ENCODE measurements at places on chromosomes 16 and 17.
A peak's percentile ranks its signal among the peaks of the same experiment; 100 is the strongest.

DNA sequence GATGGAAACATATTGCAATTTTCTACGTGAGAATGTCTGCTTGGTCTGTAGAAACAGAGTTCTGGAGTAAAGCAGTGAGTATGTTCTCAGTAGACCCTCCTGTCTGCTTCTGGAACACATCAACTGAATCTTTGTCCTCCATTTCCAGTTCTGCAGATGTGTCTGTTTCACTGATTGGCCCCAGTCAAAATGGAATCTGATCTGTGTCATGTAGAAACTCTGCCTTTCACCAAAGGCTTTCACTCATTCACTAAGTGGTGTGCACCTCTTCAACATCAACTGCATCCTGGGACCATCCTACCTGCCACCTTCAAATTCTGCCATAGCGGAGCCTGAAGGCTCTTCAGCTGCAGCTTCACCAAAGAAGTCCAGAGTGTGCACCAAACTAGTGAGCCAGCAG, 2.8 kb upstream of the ZNF267 start:
- no peak for DNase-seq

DNA sequence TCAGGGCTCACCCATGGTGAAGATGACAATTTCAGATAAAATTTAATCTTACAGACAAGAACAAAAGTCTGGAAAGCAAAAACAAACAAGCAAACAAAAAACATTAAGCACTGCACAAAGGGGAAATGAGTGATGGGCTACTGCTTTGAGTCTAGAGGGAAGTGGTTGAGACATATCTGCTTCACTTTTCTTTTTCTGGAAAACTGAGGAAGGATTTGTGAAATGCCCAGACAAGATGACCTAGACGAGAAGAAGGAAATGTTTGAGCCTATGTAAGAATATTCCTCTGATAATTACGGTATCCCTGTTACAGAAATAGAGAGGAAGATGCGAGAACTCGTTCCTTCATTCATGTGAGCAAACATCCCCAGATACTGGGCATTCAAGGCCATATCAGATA, 11.5 kb upstream of the HYDIN start:
- DNase-seq = no peak

GRCh38 chr17:76354317-76354729, 607 bp upstream of the PRPSAP1 start:
- no peak for DNase-seq

GRCh38 chr16:1048442-1049112, 24.0 kb upstream of the SSTR5 start:
- peak; percentile 50 for DNase-seq

GRCh38 chr16:27695161-27695560, 145.2 kb downstream of the KATNIP start:
- DNase-seq = no peak

DNA sequence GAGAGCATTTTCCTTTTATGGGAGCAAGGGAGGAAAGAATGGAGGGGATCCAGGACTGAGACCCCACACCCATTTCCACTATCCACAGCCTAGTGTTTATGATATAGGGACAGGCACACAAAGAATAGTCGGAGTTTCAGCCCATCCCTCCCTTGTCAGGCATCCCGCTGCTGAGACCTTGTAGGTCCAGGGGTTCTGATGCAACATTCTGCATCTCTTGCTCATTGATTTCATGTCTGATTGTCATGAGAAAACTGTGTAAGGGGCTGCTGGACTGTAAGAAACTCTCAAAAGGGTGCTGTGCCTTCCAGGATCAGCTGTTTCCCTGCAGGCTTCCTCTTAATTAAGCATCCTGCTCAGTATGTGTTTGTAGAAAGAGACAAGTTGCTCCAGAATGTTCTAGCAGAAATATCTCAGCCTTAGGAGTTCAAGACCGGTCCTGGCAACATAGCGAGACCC, 5.3 kb upstream of the POLR3E start:
- no peak for DNase-seq

DNA sequence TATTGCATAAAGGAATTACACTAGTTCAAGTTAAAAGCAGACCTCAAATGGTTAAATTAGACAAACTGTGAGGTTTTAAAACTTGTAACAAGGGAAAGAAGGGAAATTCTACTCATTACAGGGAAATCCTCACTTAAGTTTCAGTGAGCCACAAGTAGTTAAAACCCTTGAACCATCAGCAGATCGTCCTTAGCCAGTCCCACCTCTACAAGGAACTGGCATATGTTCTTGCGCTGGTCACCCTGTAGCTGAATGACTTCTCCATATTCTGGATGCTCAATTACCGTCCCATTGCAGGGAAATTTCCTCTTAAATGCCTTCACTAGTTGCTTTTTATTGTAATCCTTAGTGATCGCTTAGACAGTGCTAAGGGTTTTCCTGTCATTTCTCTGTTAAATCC, 5.5 kb downstream of the PRSS21 start:
- DNase-seq = no peak

- DNase-seq = no peak
Observed at GRCh38 chr17:74950207-74950606, 14.5 kb downstream of the OTOP3 start.

DNA sequence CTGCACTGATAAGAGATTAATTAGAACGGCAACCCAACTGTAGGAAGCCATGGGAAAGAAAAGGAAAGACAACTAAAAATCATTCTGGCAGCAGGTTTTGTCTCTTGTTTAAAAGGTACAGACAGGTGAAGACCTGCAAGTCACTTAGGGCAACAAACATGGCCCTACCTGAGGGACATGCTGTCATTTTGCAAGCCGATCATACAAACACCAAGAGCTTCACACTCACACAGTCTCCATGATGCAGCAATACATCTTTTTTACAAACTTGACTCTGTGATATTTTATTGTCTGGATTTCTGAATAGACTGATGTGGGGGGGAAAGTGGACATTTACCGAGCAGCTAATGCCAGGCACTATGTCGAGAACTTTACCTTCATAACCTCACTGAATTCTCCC, 101.8 kb downstream of the PARN start:
- DNase-seq = no peak

- DNase-seq = no peak
Observed at GRCh38 chr17:4008441-4009185, 44.4 kb upstream of the ATP2A3 start.

GRCh38 chr17:6576038-6576785, 19.9 kb upstream of the PITPNM3 start:
- no peak for DNase-seq

GRCh38 chr17:42681976-42682721, at the start of gene CNTNAP1:
CNTNAP1 (plus strand) TSS chr17:42682531; CDS start chr17:42682830, 299 bp downstream.
- no peak for DNase-seq

DNA sequence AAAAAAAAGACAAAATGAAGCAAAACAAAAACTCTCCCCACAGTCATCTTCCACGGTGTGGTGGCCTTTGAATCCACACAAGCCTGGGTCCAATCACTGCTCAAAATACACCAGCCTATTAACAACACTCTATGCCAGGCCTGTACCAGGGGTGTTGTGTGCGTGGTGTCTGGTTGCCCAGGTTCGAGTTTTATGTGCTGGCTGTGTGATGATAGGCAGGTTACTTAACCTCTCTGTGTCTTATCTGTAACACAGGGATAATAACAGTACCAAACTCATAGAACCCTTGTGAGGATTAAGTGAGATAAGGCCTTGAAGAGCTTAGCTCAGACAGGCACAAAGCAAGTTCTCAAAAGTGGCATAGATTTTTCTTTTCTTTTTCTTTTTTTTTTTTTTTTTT, 235.2 kb downstream of the PARN start:
- no peak for DNase-seq

GRCh38 chr16:2155977-2156848, 631 bp downstream of the TRAF7 start:
- DNase-seq = peak; percentile 22

- DNase-seq = no peak
Observed at GRCh38 chr16:10616756-10617640, 36.6 kb upstream of the EMP2 start.

DNA sequence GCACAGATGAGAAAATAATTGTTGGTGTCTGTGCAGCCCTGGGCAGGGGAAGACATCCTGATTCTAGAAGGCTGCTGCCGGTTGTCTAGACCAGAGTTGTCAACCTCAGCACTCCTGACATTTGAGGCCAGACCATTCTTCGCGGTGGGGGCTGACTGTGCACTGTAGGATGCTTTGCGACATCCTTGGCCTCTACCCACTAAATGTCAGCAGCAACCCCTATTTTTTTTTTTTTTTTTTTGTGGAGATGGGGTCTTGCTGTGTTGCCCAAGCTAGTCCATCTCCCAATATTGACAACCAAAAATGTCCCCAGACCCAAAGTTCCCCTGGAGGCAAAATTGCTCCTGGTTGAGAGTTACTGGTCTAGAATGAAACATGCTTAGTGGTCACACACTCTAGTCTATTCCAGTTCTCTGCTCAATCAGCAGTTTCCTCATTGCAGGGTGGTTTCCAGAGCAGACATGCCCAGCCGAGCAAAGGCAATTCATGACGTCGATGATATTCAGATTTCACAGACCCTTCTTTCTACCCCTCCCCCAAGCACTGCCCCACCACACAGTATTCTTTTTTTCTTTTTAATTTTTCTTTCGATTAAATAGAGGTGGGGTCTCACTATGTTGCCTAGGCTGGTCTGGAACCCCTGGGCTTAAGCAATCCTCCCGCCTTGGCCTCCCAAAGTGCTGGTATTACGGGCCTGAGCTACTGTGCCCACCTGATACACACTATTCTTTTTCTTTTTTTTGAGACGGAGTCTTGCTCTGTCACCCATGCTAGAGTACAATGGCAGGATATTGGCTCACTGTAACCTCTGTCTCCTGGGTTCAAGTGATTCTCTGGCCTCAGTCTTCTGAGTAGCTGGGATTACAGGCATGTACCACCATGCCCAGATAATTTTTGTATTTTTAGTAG, 9.0 kb downstream of the C17orf99 start:
- no peak for DNase-seq

GRCh38 chr16:61530697-61531096, 505.5 kb downstream of the CDH8 start:
- no peak for DNase-seq

- DNase-seq = no peak
Observed at GRCh38 chr17:19453296-19453695, 42.3 kb downstream of the RNF112 start.

DNA sequence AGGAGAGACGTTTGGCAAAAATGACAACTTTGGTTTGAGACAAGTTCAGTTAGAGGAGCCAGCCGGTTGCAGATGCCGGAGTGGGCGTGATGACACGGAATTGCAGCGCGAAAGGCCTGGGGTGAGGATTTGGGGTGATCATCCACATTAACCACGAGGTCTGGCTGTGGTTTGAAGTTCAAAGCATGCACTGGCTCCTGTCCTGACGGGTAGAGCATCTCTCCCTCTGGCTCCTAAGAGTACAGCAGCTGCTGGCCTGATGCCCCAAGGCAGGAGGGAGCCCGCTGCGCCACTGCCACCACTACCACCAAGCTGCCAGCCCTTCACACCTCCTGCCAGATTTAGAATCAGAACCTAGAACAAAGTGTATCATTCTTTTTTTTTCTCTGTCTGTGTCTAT, 3.7 kb downstream of the RHBDL3 start:
- DNase-seq = no peak

DNA sequence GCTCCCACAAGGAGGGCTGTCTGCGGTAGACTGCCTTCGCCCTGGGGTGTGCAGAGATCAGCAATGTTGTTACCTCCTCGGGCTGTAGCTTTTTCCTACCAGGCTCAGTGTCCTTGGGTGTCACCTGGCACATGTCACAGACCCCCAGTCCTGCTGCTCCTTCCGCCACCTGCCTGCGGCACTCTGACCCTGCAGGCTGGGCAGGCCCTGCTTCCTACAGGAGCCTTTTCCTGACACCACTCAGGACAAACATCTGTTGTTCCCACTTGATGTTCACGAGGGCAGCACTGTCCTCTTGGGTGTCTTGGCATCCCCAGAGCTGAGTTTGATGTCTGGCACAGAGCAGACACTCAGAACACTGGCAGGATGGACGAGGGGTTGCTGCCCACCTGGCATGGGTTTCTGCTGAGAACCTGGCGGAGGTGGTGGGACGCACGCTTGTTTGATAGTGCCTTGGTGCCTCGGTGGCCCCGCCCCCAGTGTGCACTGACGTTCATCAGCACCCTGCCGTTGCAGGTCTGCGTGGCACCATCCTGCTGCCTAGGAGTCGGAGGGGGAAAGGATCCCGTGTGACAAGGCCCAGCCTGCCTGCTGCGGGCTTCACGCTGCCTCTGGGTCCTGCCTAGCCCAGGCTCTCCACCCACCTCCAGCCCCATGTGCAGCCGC, 26.7 kb upstream of the NUDT16L1 start:
- DNase-seq = no peak

GRCh38 chr16:68893710-68894705, 50.7 kb downstream of the TANGO6 start:
- no peak for DNase-seq

DNA sequence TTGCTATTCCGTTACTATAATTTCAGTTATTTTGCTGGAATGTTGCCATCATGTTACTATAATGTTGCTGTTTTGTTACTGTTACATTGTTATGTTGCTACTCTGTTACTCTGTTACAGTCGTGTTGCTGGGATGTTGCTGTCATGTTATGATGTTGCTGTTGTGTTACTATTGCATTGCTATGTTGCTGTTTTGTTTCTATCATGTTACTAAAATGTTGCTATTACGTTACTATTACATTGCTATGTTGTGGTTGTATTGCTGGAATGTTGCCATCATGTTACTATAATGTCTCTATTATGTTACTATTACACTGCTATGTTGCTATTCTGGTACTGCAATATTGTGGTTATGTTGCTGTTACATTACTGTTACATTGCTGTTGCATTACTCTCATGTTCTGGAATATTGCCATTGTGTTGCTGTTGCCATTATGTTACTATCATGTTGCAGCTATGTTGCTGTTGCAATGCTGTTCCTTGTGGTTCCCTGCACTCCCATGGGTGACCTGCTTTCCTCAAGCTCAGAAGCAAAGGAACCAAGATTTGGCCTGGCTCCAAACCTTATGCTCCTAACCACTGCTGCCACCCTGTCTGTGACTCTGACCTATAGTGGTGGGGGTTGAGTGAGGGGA, 64.4 kb downstream of the ABCC6 start:
- no peak for DNase-seq

- no peak for DNase-seq
Observed at GRCh38 chr16:53612003-53612402, 91.7 kb downstream of the RPGRIP1L start.

DNA sequence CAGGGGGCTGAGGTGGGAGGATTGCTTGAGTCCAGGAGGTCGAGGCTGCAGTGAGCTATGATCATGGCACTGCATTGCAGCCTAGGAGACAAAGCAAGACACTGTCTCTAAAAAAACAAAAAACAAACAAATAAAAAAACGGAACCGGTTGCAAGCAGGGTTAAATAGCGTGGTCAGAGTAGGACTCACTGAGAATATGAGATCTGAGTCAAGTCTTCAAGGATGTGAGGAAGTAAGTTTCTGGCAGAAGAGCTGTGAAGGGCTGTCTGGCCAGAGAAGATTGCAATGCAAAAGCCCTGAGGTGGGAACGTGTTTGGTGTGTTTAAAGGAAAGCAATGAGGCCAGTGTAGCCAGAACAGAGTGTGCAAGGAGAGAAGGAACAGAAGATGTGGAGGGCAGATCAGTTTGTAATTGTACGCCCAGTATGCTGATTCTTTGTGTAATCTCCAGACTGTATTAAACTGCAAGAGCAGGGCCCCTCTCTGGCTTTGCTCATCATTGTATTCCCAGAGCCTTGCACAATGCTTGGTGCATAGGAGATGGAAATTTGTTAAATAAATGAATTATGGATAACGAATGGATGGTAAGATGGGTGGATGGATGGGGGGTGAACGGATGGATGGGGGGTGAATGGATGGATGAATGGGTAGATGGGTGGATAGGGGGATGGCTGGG, 6.3 kb downstream of the G6PC1 start:
- no peak for DNase-seq

- DNase-seq = no peak
Observed at GRCh38 chr17:80236911-80237310, 16.7 kb downstream of the SLC26A11 start.

Data from CD4-positive, alpha-beta T cell treated with Interleukin-17A for 4 hours (primary cell).